ENCODE measurements at places on chromosomes 16 and 17. TPM values are rescaled to one million over a fixed set of nuclear protein-coding genes. Genes with fewer than 3 reads are reported as not detected.
A peak's percentile ranks its signal among the peaks of the same experiment; 100 is the strongest.

DNA sequence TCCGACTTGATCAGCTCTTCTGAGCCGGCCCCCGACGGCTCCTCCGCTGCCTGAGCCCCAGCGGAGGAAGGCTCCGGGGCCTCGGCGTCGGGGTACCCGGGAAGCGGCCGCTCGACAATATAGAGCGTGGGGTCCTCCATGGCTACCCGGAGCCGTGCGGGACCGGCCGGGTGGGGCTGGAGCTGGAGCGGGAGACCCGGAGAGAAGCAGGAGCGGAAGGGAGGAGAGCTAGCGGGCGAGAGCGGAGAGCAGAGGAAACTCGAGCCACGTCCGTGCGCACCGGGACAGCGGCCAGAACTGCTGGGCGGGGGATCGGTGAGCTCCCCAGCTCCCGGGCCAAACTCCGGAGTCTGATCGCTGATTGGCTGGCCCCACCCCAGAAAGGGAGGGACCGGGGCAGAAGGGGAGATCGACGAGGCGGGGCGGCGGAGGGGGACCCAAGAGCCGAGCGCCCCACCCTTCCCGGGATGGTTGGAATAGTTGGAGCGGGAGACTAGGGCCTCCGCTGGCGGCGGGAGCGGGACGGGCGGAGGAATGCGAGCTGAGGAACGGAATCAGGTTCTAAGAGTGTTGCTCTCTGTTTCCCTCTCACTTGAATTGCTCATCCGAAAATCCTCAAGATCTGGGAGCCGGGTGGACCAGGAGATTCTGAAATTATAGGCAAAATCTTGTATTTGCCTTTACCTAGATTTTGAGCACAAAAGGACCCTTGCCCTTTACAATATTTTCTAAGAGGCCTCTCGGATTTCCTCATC is at the start of gene CAVIN1:
Gene CAVIN1, minus strand, starts transcription at position 299 of the 755 bp plus-strand sequence. Its CDS starts 159 bp downstream, at position 140.
- DNase-seq, result peak; percentile 100

DNA sequence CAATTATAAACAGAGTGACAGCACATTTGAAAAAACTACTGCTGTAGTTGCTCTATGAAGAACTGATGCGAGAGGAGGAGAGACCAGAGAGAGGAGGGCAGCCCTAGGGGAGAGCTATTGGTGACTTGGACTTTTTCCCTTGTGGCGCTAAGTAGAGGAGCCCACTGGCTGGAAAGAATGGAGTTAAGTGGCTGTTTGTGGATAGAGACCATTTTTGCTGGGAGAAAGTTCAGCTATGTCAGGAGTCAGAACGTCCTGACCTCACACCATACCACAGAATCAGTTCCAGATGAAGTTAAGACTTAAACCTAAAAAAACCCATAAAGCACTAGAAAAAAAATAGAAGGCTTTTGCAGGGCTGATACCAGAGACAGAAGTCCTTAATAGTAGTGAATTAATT is 2.0 kb downstream of the POLR2A start:
- DNase-seq, result no peak

DNA sequence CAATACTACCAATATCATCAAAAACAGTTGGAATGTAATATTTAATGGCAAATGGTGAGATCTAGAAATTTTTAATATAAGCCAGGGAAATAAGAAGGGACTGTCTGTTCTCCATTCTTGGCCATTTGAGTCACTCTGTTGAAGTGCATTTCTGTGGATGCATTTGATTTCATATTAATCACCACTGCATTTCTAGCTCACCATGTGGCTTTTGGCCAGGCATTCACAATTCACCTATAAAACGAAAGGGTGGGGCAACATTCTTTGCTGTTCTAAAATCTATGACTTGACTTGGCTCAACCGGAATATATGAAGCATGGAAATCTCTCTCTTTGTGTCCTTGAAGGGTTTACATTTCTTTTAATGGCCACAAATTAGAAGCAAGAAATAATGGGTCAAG is 483.0 kb downstream of the SLC39A11 start:
- no peak for DNase-seq

GRCh38 chr17:11690681-11691080 is 92.4 kb downstream of the DNAH9 start:
- peak; percentile 7 for DNase-seq

GRCh38 chr16:31471241-31471874 is 594 bp upstream of the TGFB1I1 start:
- no peak for DNase-seq

DNA sequence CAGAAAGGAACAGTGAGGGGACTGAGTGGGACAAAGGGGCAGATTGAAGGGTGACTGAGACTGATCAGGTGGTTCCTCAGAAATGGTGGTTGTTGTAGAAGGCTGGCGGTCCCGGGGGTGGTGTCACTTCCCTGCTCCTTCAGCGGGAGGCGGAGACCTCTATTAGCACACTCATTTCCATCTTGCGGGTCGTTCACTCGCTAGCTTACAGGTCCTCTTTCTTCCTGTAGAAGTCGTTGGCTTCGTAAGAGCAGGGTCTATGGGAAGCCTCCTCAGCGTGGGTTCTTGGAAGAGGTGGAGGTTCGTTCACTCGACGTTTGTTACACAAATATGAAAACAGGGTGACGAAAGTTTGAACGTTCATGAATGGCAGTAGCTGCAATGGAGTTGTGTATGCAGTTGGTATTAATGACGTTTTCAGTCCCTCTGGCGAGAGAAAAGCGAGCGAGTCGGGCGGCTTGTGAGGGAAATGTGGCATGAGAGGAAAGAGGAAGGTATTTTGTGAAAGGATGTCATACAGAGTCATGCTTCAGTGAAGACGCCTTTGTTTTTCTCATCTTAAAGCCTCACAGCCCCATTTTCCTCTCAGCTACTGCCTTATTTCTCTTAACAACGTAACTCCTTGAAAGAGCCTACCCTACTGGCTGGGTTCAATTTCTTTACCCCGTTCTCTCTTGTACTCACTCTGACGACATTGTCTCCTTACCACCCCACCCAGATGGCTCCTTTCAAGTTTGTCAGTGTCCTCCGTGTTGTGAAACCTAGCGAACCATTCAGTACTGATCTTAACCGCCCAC is 667 bp downstream of the EFCAB13 start:
- peak; percentile 63 for DNase-seq

DNA sequence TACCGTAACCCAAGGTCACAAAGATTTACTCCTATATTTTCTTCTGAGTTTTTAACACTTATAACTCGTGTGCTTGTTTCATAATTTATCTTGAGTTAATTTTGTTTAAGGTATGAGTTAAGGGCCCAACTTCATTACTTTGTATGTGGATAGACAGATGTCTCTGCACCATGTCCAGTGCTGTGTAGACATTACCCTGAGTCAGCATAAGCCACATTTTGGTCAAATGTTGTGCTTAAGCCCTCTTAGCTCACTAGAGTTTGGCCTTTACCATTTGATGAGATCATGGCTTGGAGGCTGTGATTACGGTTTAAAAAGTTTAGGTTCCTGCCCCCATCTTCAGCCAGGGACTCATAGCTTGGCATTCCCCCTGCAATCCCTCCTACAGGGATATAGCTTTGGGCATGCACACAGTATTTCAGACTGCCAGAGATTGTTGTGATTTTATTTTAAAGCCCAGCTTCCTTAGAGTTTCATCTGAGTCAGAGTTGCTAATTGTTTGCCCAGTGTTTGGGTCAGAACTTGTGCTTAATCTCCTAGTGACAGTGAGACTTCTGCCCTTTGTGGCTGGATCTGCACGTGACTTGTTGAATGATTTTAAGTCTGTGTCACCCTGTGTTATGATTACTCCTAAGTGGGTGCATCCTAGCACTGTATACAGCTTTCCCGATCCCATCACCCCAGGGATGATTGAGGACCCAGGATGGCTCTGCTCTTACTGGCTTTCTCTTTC is 393.1 kb downstream of the CNTNAP4 start:
- no peak for DNase-seq

DNA sequence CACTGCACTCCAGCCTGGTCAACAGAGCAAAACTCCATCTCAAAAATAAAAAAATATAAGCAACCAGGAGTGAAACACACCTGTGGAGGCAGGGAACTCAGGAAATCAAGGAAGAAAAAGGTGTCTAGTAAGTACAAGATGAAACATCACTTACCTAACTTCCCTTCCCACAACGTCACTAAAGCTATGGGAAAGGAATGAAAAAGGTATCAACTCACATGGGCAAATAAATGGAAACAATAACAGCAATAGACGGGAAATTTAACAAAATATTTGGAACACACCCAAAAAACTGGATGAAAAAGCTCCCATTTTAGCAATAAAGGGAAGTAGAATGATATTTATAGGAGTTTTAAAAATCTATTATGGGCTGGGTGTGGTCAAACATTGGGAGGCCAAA is 31.1 kb downstream of the DDX19A start:
- no peak for DNase-seq

DNA sequence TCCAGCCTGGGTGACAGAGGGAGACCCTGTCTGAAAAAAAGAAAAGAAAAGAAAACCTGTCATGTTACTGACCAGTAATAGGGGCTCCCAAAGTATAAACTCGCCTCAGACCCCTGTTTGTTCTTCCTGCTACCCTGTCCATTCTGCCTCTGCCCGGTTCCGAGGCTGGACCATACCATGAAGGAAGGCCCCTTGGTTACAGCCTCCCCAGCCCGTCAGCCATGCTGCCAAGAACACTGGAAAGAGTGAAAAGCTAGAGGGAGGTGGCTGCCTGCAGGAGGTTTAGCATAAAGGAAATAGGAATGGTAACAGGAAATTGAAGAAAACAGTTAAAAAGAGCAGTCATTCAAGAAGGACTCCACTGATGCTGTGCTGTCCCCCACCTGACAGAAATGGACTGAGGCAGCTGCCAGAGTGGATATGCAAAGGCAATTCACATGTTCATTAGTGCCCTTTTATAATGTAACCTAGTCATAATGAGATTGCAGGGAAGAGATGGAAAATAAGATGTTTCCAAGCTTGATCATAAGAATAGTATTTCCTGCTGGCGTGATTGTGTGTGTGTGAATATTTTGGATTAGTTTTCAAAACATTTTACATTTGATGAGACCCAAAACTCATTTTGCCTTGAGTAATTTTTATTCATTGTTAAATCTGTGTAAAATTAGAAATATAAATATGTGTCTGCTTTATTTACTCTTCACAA is 102.6 kb downstream of the GOSR1 start:
- no peak for DNase-seq

- DNase-seq, result no peak
These were observed 9.5 kb downstream of the HOXB4 start for GRCh38 chr17:48568499-48569239.

GRCh38 chr16:72952811-72953271 is 95.1 kb downstream of the ZFHX3 start:
- DNase-seq, result no peak

Gene IL34
- 13.4 TPM for total RNA-seq

Gene EPX
- not detected for total RNA-seq

Gene NAGS
- total RNA-seq, result 0.41 TPM

Gene TSPOAP1
- total RNA-seq, result 5.6 TPM

Gene C17orf107
- 5.1 TPM for total RNA-seq

Gene QPRT
- total RNA-seq, result 24.9 TPM
